ENCODE measurements at places on chromosomes 11 and 22.

DNA sequence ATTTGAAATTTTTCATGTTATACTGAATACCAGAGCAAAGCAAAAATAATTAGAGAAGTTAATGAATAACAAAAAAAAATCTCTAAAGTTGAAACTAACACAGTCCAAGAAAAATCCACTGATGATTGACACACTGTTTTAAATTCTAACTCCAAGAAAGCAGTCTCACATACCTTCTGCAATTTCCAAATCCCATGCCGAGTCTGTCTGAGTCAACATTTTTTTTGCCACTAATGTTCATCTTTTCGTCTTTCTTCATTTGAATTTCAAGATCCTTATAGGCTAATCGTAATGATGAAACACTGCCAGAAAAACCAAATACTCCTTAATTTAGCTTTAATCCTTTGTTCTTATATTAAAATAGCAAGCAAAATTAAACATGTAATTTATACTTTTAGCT lies 39.5 kb downstream of the ARFGAP3 start:
- DNase-seq, result no peak

DNA sequence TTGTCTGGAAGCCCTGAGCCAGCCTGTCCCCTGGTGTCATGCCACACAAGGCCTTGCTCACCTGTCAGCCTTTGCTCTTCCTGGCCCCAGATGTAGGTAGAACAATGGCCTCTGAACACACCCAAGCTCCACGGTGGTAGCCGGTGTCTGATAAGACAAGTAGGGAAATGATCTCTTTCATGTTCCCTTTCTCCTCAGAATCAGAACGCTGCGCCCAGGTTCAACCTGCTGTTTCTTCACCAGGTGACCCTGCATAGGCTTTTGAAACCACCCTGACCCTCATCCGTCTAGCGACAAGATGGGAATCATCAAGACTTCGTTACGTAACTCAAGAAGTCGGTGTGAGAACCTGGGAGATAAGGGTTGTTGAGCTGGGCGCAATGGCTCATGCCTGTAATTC lies 28.7 kb upstream of the YWHAH start:
- no peak for DNase-seq

DNA sequence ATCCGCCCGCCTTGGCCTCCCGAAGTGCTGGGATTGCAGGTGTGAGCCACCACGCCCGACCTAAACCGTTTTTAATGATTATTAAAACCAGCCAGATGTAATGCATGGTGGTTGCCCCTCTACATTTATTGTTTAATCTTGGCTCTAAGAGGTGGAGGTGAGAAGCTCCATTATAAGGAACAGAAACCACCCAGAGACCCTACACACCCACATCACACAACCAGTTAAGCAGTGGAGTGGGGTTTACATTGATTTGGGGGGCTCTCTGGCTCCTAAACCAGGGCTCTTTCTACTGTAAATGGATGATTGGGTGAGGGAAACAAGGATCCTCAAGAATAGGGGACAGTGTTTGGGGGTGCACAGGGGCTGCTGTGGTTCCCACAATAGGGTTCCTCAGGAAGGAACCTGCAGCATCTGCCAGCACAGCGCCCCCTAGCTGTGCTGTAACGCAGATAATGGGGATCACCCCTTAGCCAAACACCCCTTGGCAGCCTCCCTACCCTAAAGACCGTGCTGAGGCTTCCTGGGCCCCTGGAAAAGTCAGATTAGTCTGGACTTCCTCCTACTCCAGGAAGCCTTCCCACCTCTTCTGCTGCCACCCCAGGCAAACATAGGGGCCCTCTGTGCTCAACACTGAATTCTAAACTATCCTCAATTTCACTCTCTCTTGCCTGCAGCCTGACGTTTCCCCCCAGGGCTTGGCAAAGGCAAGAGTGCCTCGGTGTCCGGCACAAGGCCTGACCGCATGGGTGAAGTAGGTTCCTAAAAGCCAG lies 2.4 kb downstream of the MPST start:
- DNase-seq, result peak; percentile 18

GRCh38 chr22:45672564-45673481 lies 1.2 kb downstream of the ATXN10 start:
- DNase-seq, result no peak
